Activated T-cell treated with anti-CD3 and anti-CD28 coated beads, Interleukin-2, amount 50 U/mL, for 72 hours (primary cell): ENCODE measurements at places on chromosomes 5 and 9. TPM values are rescaled to one million over a fixed set of nuclear protein-coding genes. Genes with fewer than 3 reads are reported as not detected.

DNA sequence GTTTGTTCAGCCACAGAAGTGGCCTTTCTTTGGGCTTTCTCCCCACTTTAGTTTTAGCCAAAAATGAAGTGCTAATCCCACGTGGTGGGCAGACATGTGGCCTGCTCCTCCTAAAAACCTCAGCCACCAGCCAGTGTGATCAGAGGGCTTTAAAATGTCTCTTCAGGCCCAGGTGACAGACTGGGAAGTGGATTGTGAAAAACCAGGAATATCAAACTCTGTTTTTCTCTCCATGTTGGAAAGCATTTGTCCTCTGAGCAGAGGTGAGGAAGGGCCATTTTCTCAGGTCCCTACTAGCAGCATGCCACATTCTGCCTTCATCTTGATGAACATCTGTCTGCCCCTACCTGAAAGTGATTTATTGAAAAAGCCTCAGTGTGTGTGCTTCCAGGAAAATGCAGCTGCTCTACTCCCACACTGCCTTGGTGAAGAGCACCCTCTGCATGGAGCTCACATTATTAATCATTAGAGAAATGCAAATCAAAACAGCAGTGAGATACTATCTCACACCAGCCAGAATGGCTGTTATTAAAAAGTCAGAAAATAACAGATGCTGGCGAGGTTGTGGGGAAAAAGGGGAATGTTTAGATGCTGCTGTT lies 181.2 kb upstream of the DMAC1 start:
- DNase-seq, result no peak

NMUR2 gene
- not detected for total RNA-seq

ZNG1A gene
- total RNA-seq, result 34.8 TPM

DNA sequence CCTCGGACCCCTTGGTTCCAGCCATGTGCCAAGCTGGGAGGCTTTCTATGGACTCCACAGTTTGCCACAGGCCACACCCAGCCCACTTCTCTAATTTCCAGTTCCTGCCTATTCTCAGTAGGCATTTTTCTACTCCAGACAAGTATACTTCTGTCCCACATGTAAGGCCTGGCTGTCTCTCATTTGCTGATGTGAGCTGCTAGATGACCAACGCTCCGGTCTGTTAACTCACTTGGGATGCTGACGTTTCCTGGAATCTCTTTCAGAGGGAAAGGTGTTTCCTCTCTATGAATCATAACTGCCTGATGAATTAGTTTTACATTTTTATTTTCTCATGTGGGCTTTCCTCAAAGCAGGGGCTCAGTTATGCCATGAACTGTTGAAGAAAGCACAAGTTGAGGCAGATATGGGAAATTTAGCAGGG lies 36.3 kb downstream of the ERGIC1 start:
- no peak for DNase-seq

GRCh38 chr9:74449060-74449459 lies 48.1 kb upstream of the RORB start:
- DNase-seq, result no peak

DNA sequence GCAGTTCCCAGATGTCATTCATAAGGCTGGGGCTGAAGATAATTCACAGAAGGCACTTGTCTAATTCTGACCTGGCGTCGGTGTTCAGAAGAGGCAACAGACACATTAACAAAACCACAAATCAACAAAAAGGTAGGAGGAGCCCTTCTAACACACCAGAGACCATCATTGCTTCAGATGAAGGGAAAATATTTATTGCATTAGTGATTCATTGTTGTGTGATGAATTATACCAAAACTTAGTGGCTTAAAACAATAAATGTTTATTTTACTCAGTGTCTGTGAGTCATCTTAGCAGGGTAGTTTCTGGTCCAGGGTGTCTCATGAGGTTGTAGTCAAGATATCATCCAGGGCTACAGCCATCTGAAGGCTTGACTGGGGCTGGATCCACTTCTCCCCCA lies 91.3 kb upstream of the KIF2A start:
- no peak for DNase-seq
